ENCODE measurements at places on chromosomes 12 and 14. TPM values are rescaled to one million over a fixed set of nuclear protein-coding genes. Genes with fewer than 3 reads are reported as not detected.

The RECQL gene
- 64.0 TPM for total RNA-seq

The TSPAN11 gene
- total RNA-seq: not detected

The TMPRSS12 gene
- not detected for total RNA-seq

The LRRC43 gene
- not detected for total RNA-seq

The DLGAP5 gene
- not detected for total RNA-seq

The LHX5 gene
- not detected for total RNA-seq

The SMCO2 gene
- total RNA-seq: not detected

The SLCO1B3 gene
- not detected for total RNA-seq

The AP1G2 gene
- total RNA-seq: 498 TPM

The BTBD7 gene
- 30.3 TPM for total RNA-seq

The RIPK3 gene
- total RNA-seq: 63.5 TPM

The TMEM119 gene
- 0.58 TPM for total RNA-seq

The MIP gene
- total RNA-seq: not detected

The NGB gene
- total RNA-seq: not detected

The HOXC6 gene
- not detected for total RNA-seq

The NELL2 gene
- 233 TPM for total RNA-seq

The GPR132 gene
- 47.3 TPM for total RNA-seq

The KRT83 gene
- not detected for total RNA-seq

The TNS2 gene
- 7.2 TPM for total RNA-seq

The HNF1A gene
- total RNA-seq: not detected

The GALNT16 gene
- 0.06 TPM for total RNA-seq

The ACSS3 gene
- total RNA-seq: not detected

The KRT5 gene
- total RNA-seq: not detected

The FOXA1 gene
- total RNA-seq: not detected

The TWF1 gene
- 31.0 TPM for total RNA-seq

The CRADD gene
- total RNA-seq: 16.0 TPM

The ESRRB gene
- 0.09 TPM for total RNA-seq

The TMEM260 gene
- 37.0 TPM for total RNA-seq

The ERP27 gene
- 11.5 TPM for total RNA-seq

The REM2 gene
- 4.4 TPM for total RNA-seq

The CAPZA3 gene
- not detected for total RNA-seq

The GLI1 gene
- total RNA-seq: 0.35 TPM

The OR4N5 gene
- total RNA-seq: not detected

The KCNC2 gene
- not detected for total RNA-seq

The KERA gene
- total RNA-seq: not detected

The BHLHE41 gene
- total RNA-seq: 0.55 TPM

The CEP170B gene
- 3.0 TPM for total RNA-seq

The TEX52 gene
- not detected for total RNA-seq

The GPR84 gene
- total RNA-seq: not detected

The CCDC38 gene
- 0.23 TPM for total RNA-seq

The SLC38A1 gene
- total RNA-seq: 265 TPM

The CAPS2 gene
- total RNA-seq: 6.2 TPM

The BIN2 gene
- 215 TPM for total RNA-seq

The KRT74 gene
- not detected for total RNA-seq

The KIF5A gene
- total RNA-seq: 0.96 TPM

The RSRC2 gene
- total RNA-seq: 141 TPM

The SMIM41 gene
- total RNA-seq: not detected

The SMOC1 gene
- not detected for total RNA-seq

The PRKD1 gene
- total RNA-seq: not detected

The AMDHD1 gene
- total RNA-seq: 2.3 TPM

The AKAP6 gene
- total RNA-seq: 4.4 TPM
